ENCODE measurements at places on chromosomes 6 and 20.

DNA sequence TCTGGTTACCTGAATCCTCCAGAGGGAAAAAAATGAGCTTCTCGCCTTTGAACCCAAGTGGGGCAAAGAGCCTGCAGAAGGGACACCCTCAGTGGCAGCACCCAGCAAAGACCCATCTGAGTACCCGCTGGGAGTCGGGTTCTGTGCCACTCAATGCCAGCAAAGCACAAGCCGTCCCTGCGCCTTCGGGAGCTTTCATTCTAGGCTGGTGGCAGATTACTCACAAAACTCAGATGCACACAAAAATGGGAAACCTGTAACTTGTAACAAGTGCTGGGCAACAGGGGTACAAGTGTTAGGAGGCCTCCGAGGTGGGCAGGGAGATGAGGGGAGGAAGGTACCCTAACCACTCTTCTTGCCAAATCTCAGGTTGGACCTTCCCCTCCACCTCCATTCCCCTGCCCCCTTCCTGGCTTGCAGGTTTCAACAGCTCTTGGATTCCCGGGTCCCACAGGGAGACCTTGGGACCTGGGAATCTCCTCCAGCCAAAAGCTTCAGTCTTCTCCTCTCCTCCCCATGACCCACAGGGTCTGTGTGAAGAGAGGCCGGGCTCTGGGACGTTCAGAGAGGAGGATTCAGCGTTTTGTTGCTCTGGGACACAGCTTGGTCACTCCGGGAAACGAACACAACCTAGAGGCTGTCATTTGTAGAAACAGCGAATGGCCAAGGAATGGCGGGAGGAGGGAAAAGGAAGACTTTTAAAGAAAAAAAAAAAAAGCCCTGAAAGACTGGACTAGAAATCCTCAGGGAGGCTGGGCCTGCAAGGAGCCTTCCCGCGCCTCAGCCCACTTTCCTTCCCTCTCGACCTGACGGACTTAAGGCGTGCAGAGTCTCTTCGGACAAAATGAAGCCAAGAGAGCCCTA, 1.2 kb upstream of the PARD6B start:
- DNase-seq = no peak

- no peak for DNase-seq
Observed at GRCh38 chr6:14754751-14755513, 490.9 kb upstream of the JARID2 start.

DNA sequence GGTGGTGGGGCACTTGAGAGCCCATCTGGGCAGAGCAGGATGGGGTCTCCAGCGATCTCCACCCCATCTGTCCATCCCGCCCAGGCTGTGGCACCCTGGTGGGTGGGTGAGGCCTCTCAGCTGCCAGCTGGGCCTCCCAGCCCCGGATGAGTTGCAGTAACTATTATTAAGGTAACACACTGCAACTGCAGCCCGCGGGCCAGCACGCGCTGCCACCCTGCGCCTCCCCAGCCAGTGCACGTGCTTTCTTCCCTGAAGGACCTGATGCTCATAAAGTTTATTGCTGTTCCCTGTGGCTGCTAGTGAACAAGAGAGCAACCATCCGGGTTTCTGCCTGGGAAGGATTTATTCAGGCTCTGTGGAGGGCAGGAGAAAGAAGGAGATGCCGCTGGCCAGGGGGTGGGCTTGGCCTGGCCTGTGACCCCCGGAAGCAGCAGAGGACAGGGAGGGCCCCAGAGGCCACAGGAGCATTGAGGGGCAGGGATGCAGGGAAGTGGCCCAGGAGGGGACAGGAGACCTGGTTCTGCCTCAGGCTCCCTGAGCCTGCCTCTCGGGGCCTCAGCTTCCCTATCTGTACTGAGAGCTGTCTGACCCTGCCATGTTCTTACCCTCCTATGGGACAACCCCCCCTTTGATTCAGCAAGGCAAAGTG, 1.7 kb downstream of the IP6K3 start:
- no peak for DNase-seq

DNA sequence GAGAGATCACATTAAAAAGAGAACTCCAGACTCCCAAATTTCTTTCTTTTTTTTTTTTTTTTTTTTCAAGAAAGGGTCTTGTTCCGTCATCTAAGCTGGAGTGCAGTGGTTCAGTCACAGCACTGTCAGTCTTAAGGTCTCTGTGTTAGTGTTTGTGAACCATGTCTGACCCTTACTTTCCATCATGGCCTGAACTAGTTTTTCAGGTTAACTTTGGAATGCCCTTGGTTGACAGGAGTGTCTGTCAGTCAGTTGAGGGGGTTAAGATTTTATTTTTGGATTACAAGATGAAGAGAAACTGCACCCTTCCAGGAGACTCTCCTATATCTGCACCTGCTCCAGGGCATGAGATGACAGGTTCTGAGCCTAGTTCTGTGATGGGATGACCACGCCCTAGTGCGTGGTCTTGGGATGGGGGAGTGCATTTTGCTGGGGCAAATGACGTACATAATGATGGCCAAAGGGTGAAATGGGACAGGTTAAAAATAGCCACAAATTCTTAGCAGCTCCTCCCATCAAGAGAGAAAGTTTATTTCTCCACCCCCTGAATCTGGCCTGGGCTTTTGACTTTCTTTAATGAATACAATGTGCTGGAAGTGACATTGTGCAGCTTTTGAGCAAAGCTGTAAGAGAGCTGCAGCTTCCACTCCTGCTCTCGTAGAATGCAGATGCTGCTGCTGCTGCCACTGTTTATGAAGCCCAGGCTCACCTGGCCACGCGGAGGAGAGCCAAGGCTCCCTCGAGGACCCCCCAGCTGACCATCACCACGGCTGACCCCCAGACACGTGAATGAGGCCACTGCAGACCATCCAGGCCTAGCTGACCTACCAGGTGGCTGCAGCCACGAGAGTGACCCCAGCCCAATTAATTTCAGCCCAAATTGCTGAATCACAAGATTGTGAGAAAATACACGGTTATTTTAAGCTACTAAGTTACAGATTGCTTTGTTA, 29.7 kb upstream of the FAM50B start:
- DNase-seq = no peak

DNA sequence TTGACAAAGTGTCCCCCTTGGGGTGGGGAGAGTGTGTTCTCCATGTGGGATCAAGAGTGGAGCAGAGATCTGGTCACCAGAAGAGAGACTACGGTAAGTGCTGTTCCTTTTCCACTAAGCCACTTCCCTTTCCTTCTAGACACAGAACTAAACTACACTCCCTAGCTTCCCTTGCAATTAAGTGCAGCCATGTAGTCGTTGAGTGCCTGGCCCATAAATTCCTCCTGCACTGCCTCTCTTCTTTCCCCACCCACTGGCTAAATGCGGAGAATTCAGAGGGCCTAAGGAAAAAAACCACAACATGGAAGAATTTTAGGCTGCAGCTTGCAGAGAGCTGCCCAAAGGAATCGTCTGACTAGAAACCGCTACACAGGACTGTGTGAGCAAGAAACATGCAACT, 1.5 kb downstream of the WDR27 start:
- no peak for DNase-seq

DNA sequence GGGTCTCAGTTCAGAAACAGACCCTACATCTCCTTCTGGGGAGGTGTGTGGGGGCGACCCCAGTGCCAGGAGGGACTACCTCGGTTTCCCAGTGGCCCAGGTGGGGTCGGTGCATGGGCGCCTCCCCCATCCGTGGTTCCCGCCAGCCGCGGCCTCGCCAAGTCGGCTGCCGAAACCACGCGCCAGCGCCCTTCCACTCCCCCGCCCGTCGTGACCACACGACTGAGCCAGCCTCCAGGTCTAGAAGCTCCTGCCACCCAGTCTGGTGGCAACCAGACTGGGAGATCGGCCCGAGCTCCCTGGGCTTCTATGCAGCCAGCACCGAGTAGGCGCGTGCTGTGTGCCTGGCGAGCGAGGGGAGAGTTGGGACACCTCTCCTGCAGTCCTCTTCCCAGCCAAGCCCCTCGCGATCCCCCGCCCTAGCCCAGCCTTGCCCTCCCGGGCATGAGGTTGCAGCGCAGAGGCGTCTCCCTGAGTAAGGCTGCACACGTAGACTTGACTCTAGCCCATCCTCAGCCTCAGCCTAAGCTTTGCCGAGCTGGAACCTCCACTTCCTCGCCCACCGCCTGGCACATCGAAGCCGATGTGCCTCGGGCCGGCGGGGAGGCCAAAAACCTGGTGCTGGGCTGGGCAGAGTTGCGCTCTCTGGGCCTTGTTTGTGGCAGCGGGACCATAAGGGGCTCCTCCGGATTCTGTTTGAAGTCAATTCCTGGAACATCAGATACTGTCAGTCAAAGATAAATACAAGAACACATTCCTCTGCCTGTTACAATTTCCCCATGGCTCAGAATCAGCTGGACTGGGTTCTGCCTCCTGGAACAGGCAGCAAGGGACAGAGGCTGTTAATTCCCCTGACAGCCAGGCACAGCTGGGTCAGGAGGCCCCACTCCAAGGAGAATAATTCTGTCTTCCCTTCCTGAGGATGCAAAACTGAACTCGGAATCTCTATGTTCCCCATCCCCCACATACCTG, 1.5 kb upstream of the CPNE5 start:
- peak; percentile 54 for DNase-seq

- DNase-seq = no peak
Observed at GRCh38 chr20:58111310-58112016, 117.0 kb downstream of the ANKRD60 start.

- no peak for DNase-seq
Observed at GRCh38 chr6:143885116-143885515, 20.8 kb downstream of the ZC2HC1B start.

- no peak for DNase-seq
Observed at GRCh38 chr20:61758564-61759200, 307.0 kb downstream of the TAF4 start.

- DNase-seq = no peak
Observed at GRCh38 chr6:76472858-76473257, 400.4 kb upstream of the IMPG1 start.

DNA sequence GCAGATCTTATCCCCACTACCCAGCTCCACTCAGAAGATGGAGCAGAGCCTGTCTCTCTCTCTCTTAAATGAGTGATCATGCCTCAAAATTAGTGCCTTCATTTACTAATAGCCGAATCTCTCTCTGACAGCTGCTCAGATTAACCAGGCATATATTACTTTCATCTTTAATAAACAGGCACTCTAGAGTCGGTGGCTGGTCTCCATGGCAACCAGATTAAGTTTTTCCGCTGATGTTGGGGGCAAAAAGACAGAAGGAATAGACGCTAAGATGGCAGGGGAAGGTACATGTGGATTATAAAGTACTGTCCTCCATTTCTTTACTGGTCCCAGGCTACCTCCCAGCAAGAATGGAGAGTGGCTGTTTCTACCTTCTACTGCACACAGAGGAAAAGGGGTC, 121.6 kb downstream of the QRSL1 start:
- no peak for DNase-seq

- no peak for DNase-seq
Observed at GRCh38 chr6:118536478-118536877, 11.6 kb upstream of the PLN start.

DNA sequence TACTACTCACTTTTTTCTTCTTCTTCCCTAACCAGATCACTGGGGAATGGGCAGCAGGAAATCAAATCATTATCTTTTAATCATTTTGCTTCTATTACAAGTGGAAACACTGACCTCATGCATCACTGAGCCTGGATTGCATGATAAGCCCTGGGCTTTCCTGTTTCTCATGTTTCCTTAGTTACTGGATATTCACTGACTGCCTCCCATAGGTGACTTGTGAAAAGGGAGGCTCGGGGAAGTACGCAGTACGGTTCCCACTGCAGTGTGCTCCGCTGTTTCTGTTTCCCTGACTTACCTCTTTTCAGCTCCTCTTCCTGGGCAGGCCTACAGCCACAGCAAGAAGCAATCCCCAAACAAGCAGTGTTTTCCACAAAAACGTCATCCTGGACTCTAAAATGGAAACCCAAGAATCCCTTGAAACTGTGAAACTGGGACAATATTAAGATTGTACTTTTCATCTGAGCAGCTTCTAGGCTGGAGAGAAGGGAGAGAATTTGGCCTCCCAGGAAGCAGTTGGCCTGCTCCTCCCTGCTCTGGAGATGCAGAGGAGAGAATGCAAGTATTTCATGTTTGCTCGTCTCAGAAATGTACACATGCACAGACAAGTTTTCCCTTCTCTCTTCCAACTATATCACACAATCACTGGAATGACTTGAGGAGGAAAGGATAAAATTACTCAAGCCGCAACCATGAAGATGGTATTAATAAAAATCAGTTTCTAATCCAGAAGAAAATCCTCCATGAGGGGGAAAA, 13.1 kb downstream of the BTNL2 start:
- DNase-seq = no peak

DNA sequence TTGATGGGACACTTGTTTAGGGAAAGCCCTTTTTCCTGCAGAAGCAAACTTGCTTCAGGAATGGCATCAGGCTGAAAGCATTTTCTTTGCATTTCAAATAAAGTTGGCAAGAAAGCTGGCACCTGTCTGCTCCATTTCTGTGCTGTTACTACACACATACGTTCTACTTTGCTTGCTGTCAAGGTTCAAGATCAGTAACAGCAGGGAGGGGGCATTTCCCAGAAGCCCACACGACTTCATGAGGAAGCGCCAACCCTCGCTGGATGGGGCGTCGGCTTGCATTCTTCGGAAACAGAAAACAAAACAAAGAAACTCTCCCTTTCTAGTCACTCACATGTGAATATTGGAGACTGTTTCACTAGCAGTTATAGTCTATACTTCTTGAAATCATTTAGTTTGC, 46.4 kb downstream of the AKAP12 start:
- no peak for DNase-seq

GRCh38 chr6:28252009-28252975, at the start of gene ZKSCAN4:
Gene ZKSCAN4 (minus strand): TSS chr6:28252269. CDS start chr6:28251980, 289 bp downstream.
- DNase-seq = peak; percentile 79

DNA sequence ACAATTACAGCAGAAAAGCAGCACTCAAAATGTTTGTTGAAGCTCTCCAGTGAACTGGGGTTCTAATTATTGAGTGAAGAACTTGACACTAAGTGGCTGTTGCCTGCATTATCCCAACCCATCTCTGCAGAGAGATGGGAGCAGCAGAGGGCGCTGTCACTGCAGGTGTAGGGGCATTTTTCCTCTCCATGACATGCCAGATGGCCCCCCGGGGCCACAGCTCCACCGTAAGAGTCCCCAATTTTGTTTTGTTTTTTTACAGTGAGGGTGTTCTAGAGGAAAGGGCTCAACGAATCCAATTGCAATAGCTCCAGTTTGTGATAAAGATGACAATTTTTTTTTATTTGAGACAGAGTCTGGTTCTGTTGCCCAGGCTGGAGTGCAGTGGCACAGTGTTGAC, 1.9 kb upstream of the FUCA2 start:
- peak; percentile 80 for DNase-seq

DNA sequence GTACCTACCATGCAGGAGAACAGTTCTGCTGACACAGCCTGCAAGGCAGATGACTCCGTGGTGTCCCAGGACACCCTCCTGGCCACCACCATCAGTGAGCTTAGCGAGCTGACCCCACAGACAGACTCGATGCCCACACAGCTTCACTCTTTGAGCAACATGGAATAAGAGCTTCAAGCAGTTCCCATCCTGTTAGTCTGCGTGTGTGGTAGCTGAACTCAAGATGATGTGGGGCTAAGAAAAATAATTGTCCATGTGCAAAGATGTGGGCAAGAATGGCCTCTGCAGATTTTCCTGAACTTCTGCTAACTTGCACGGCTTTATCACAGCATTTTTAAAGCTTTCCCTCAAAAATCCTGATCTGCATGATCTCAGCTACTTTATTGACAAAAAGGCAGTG, 8.3 kb downstream of the GZF1 start:
- DNase-seq = no peak

GRCh38 chr6:35601331-35602132, 87.2 kb downstream of the FKBP5 start:
- DNase-seq = no peak

GRCh38 chr6:89360415-89360999, 8.0 kb upstream of the UBE2J1 start:
- DNase-seq = no peak

- no peak for DNase-seq
Observed at GRCh38 chr6:15184441-15184861, 61.4 kb upstream of the JARID2 start.

Data from WTC11 (cell line).